Activated CD8-positive, alpha-beta memory T cell treated with anti-CD3 and anti-CD28 coated beads for 48 hours (primary cell): ENCODE measurements at places on chromosomes 2 and 18.

DNA sequence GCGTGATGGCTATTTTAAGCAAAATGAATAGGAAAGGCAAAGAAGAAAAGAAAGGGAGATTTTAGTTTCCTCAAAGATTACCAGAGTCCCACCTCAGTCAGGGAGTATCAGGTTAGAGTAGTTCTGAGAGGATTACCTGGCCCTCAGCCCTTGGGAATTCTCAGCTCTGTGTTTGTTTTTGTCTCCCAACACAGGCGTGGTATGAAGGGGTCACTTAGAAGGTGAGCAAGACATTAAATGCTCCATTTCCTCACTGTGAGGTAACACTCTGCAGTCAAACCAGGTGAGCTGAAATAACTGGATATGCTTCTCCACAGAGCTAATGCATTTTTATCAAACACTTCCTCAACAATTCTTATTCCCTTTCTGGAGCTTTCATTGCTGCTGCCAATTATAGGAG is 232.2 kb downstream of the IKZF2 start:
- DNase-seq: no peak

DNA sequence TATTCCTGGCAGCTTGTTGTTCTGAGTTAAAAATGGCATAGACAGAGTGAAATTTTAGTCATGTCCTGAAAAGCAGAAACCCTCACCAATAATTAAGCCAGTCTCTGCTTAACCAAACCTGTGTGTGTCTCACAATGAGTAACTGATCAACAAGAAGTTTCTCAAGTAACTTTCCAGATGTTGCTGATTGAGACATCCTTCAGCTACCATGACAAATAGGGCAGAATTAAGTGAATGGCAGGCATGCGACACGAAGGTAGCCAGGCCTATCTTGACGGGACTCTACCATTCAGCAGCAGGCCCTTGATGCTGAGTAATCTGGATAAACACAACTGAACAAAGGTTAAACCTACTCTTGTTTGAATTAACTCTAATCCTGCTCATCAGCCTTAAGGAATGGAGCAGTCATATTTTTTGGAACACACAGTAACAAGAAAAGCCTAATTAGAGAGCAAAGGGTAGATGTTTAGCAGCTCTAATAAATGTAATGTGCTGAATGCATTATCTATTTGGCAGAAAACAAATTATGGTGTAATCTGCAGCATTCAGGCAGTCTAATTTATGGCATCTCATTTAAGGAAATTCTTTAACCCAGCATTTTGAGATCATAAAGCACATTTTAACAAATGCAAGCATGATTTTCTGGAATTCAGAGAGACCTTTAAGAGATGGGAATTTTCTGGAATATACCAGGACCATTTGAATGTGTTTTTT is 159.5 kb upstream of the EPHA4 start:
- no peak for DNase-seq

DNA sequence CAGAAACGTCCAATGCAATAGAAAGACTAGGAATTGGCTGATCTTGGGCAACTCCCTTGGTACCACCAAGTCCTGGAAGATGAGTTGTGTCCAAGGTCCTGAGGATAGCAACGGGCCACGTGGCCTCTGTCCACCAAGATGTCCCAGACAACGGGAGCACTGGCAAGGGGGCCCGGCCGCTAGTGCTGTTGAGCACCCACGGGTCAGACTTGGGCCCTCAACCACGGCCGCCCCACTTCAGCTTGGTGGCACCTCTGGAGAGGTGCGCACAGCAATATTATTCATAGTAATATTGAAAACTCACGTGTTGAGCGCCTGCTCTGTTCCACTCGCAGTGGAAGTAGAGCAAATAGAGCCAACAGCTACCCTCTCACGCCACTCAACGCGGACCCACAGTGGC is 19.0 kb downstream of the PASK start:
- DNase-seq: no peak

GRCh38 chr2:233976690-233977294 is 59.6 kb downstream of the TRPM8 start:
- no peak for DNase-seq

DNA sequence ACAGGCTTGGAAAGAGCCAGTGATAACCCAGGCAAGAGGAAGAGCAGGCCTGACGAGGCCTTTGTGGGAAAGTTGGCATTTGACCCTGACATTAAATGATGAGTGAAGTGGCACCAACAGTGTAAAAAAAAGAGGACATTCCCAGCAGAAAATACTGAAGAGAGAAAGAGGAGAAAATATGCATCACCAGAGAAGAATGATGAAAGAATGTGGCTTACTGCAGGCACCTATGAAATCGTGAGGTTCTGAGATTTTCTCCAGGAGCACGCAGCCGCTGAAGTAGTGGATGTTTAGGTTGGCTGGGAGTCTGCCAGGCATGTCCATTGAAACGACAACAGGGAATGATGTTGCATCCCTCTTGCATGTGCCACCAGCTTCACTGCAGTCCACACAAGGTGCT is 13.8 kb downstream of the EHD3 start:
- DNase-seq: no peak

GRCh38 chr2:152132306-152132705 is 33.5 kb upstream of the CACNB4 start:
- DNase-seq: no peak

DNA sequence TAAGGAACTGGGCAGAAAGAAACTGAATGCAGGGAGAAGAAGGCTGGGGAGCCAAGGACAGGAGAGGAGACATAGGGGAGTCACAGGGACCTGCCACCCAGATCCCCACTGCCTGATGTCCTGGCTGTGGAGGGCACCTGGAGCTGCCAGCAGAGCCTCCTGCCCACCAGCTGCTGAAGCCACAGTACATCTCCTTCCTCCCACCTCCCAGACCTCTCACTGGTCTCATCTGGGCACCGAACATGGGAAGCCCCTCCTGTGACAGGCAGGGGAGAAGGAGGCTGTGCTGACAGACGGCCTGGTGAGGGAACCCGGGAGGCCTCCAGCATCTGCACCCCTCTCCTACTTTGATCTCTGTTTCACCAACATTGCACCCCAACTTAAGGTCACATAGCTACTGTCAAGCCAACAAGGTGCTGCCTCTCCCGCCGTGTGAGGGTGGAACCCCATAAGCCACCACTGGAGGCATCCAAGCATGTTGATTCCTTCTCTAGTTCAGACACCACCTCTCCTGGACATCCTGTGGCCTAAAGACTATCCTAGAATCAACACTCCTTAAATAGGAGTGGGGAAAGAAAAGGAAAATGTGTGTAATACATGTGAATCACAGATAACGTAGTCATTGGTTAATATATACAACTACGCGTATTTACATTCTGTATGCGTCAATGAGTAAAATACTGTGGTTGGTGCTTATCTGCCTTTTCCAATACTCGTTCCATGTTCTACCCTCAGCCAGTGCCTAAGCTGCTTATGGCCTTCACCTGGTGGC is 3.5 kb upstream of the RNPEPL1 start:
- DNase-seq: no peak

DNA sequence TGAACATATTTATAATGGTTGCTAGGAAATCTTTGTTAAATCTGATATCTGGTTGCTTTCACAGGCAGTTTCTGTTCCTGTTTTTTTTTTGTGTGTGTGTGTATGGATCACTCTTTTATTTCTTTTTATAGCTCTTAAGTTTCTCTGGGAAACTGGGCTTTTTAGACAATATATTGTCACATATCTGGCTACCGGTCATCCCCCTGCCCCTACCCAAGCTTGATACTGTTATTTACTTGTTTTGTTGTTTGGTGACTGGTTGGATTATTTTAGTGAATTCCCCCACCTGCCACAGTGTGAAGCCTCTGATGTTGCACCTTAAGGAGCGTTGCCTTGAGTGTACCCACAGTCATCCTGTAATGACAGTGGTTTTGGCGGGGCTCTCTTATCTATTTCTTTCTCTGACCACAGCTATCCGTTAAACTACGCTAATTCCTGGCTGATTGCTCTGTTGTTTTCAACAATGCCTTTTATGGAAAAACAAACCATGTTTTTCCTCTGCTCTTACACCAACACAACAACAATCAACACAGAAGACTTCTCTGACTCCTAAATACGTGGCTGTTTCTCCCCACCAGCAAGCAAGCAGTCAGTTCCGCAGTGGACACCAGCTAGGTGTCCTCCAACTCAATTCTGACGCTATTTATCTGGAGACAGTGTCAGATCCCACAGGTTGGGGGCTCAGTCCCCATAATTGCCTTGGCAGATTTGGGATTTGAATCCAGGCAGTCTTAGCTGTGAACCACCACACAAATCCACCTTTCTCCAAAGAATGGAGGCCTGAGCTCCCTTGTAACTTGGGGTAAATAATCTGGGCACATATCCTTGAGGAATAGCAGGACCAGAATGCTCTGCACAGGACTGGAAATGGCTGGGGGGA is 10.9 kb downstream of the GNLY start:
- DNase-seq: no peak

DNA sequence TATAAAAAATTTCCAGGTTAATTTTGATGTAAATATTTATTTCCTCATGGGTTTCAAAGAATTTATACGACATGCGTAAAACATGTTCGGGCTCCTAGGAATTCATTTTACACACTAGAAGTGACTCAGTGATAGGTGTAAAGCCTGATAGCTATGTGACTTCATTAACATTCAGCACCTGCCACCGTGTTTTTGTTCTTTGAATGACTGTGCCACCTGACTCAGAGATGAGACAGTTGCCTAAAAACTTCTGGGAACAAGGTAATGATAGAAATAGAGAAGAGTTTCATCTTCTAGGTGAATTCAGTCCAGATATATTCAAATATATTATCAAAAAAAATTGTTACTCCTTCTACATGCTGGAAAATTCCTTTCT is 10.0 kb downstream of the IL1R2 start:
- no peak for DNase-seq

DNA sequence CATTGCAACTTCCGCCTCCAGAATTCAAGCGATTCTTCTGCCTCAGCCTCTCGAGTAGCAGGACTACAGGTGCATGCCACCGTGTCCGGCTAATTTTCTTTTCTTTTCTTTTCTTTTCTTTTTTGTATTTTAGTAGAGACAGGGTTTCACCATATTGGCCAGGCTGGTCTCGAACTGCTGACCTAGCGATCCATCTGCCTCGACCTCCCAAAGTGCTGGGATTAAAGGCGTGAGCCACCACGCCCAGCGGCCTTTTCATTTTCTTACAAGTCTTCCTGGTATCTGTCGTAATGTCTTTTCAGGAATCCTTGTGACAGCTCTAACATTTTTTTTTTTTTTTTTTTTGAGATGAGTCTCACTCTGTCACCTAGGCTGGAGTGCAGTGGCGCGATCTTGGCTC is 66.4 kb upstream of the EDAR start:
- DNase-seq: no peak

GRCh38 chr18:62080172-62080900 is 106.5 kb downstream of the PIGN start:
- DNase-seq: no peak

DNA sequence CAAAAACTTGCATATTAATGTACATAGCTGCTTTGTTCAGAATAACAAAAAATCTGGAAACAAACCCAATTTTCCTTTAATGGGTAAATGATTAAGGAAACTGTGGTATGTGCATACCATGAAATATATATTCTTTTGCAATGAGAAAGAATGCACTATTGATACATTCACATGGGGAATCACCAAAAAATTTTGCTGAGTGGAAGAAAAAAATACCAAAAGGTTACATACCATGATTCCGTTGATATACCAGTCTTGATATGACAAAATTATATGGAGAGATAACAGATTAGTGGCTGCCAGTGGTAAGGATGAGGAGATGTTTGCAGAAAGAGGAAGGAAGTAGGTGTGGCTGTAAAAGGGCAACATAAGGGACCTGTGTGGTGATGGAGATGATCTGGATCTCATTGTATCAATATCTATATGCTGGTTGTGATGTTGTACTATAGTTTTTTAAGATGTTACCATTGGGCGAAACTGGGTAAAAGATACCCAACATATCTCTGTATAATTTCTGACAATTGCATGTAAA is 54.6 kb upstream of the BCL2L11 start:
- DNase-seq: no peak

DNA sequence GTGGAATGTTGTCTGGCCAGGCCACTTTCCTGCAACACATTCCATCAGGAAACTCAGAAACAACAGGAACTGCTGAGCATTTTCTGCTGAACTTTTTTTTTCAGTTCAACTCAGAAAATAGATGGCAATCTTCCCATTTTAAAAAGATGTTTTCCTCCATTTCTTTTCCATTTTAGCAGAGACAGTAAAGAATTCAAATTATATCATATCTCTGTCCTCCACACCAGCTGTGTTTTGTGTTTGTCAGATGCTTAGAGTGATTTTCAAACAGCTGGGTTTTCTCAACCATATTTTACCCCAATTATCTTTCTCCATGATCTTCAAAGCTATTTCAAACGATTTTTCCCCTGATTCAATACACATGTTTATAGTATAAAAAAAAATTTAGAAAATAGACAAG is 713.4 kb downstream of the LRRTM4 start:
- no peak for DNase-seq

GRCh38 chr2:96154506-96155380 is 9.5 kb upstream of the DUSP2 start:
- no peak for DNase-seq

DNA sequence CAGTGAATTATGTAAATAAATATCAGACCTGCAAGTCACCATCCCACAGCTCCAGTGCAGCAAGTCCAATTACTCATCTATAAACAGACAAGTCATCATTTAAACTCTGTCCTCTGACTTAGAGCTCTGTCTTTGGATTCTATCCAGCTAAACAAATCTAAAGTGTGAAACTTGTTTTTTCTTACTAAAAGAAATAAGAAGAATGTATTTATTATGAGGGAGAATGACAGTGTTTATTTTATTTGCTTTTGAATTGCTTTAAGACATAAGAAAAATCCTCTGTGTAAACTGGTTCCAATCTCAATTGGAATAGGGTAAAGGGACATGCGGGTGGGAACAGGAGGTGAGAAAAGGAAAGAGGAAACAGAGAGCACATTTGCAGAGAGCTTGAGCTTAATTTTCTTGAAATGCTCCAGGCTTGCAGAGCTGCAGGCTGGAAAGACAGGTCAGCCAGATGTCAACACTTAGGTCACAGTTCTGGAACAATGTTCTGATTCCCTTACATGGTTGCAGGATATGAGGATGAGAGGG is 355.8 kb downstream of the MEIS1 start:
- no peak for DNase-seq

GRCh38 chr2:20590704-20591515 is 60.0 kb downstream of the HS1BP3 start:
- no peak for DNase-seq

DNA sequence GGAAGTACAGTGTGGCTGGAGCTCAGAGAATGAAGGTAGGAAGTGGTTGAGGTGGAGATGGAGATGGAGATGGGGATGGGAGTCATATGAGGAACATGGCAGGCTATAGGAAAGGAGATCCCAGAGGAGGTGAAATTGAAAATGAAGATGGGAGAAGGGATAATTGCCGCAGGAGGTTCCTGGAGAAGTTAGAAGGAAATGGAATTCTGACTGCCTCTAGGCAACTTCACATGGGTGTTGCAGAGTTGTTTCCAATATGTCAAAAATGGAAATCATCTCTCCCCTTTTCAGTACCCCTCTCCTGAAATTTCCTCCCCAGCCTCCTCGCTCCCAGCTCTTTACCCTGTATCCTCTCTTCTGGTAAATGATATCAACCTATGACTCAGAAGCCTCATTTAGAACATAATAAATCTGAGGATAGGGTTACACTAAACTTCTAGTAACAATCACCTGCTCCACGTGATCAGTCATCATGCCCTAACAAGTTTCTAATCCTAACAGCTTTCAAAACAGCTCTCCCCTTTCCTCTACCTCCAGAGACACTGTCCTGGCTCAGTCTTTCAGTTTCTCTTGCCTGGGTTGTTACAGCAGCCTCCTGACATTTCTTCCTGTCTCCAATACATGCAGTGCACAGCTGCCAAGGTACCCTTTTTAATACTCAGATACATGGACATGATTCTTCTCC is 201.9 kb upstream of the RBMS1 start:
- DNase-seq: no peak

GRCh38 chr2:649426-650342 is 27.5 kb downstream of the TMEM18 start:
- no peak for DNase-seq

GRCh38 chr2:160538115-160538514 is 44.5 kb upstream of the RBMS1 start:
- DNase-seq: no peak
